Activated CD8-positive, alpha-beta memory T cell treated with anti-CD3 and anti-CD28 coated beads for 1 hour (primary cell): ENCODE measurements at places on chromosomes 7 and 10.

GRCh38 chr7:97001221-97001620 is 4.1 kb upstream of the DLX6 start:
- no peak for DNase-seq

DNA sequence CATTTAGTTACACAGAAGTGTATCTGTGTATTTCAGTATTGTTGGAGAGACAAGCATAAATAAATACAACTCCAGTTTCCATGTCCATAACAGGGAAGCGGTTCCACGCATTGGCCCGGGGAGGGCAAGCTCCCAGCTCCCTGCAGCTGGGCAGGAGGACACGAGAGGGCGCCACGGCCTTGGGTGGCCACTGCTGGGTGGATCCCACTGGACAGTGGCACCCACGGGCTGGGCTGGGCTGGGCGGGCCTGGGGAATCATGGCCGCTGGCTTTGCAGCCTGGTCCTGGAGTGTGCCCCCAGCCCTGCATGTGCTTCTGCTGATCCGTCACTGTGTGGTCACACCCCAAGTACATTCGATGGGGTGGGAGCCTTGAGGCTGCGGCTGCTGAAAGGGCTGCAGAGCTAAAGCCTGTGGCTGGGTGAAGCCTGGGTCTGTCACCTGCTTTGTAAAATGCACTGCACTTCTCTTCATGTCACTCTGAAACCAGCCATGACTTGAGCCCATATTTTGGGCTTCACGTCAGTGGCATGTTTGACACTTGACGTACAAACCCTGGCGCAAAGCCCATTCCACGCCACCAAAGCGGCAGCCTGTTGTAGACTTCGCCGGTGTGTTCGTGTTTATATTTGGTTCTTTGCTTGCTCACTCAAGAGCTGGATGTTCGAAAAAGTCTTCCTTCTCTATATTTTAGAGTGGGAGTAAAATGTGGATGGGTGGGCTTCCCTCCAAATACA is 27.5 kb downstream of the LRRC27 start:
- DNase-seq, result no peak

- peak; percentile 17 for DNase-seq
Observed at GRCh38 chr10:3852147-3852904, 67.3 kb upstream of the KLF6 start.

- DNase-seq, result no peak
Observed at GRCh38 chr7:42167631-42168236, 69.3 kb downstream of the GLI3 start.

GRCh38 chr10:22753786-22754185 is 39.4 kb upstream of the PIP4K2A start:
- DNase-seq, result no peak

- DNase-seq, result no peak
Observed at GRCh38 chr7:115218076-115218475, 296.2 kb downstream of the MDFIC start.

GRCh38 chr7:51528172-51528571 is 211.6 kb upstream of the COBL start:
- no peak for DNase-seq

- DNase-seq, result no peak
Observed at GRCh38 chr7:17462131-17462631, 163.7 kb downstream of the AHR start.

- DNase-seq, result no peak
Observed at GRCh38 chr10:77226853-77227565, 410.6 kb downstream of the KCNMA1 start.

GRCh38 chr10:49540056-49540797 is 1.3 kb upstream of the ERCC6 start:
- DNase-seq, result no peak

DNA sequence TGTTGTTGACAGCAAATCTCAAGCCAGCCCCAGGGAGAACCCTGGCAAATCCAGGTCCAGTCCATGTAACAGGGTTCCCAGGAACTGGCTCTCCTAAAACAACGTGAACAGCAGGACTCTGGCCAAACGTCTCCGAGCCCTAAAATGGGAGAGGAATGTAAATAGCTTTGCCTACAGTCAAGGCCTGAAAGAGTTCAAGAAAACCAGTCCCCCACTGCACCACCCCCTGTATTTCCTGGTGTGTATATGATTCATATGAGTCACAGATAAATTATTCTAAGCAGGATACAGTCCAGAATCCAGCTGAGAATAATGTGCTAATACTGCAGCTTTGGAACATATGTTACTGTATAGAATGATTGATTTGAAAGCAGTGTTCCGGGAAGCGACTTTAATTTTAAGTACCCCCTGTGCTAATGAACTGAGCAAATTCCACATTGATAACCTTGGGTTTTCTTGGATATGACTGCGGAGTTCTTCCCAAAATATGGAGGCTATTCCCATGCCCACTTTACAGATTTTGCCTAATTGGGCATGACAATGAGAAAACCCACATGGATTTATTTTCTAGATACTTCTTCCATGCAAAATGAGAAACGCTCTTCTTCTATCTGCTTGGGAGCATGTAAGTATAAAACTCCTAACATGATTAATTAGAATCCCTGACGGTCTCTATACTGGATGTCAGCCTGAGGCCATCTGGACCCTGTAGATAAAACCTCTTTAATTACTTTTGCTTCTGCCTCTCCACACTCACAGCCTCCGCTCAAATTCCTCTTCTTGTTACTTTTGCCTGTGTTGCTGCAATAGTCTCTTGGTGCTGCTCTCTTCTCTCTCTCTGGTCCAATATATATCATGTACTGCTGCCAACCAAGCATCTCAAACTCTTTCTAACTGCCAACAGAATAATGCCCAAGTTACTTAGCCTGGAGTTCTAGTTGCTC is 50.2 kb downstream of the LAMB4 start:
- DNase-seq, result no peak
